GOT3 (cell line): ENCODE measurements at places on chromosomes 5 and 9.

DNA sequence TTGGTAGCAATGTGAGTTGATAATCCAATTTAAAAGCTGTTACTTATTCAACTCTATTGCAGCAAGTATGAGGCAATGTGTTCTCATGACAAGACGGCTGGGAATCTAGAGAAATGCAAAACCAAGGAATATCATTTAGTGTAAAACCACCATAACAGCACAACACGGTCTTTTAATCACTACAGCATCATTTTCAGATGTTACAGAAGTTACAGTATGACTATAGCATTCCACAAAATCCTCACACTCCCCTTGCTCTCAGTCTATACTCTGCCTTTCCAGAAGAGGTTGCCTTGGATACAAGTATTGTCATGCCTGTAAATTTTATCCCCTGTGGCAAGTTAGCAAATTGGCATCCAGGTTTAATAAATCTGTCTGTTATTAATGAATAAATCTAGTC is 28.6 kb upstream of the TAS2R1 start:
- no peak for DNase-seq

DNA sequence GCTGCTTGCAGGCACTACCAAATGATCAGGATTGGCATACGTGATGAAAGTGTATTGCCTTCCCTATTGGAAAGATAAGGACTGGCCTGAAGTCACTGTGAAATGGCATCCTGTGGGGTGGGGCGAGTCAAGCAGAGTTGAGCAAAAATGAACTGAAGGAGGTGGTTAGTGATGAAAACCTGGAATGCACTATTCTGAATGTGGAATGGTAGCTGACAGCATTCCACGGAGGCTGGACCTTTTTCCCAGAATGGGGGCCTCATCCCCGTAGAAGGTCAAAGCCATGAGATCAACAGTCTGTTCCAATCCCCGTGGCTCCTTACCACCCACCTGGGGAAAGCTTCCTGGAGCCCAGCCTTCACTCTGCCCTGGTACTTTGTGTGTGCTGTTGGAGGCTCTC is 37.7 kb downstream of the ASS1 start:
- no peak for DNase-seq

DNA sequence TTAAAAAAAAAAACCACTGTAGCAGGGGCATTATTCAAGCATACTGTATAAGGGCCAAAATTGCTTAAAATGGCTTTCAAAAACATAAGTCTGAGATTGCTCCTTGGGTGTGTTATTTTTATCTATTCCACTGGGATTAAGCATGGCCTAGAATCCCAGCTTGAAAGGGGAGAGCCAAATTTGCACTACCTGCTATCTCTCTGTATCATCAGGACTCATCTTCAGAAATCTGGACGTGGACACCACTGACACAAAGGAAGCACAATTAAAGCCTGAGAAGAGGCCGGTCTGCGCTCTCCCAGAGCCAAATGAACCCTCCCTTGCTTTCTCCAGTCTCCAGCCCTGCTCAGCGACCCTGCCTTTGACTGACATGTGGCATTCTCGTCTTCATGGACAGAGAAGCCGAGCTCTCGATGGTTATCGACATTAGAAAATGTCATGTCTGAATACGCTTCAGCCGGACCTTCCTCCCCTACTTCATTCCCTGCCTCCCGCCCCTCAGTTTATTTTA is 151.3 kb downstream of the EBF1 start:
- no peak for DNase-seq

GRCh38 chr5:120103495-120103894 is 360.6 kb upstream of the PRR16 start:
- no peak for DNase-seq

- no peak for DNase-seq
Measured at GRCh38 chr9:21758540-21758939, 43.9 kb upstream of the MTAP start.

DNA sequence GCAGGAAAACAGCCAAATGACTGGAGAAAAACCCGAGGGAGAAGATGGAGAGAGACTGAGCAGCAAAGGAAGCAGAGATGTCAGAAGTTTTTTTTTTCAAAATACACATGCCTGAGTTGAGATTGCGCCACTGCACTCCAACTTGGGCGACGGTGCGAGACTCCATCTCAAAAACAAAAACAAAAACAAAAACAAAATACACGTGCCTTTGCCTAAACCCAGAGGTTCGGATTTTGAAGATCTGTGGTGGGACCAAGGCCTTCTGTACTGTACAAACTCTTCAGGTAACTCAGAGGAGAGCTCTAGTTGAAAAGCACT is 38.8 kb upstream of the FBXW11 start:
- no peak for DNase-seq

GRCh38 chr9:130150779-130151382 is 21.3 kb upstream of the NCS1 start:
- DNase-seq = no peak

GRCh38 chr9:90642570-90643539 is at the start of gene DIRAS2:
Gene DIRAS2, minus strand, starts transcription at chr9:90642824. Its CDS starts 28,997 bp downstream, at chr9:90613827.
- no peak for DNase-seq

DNA sequence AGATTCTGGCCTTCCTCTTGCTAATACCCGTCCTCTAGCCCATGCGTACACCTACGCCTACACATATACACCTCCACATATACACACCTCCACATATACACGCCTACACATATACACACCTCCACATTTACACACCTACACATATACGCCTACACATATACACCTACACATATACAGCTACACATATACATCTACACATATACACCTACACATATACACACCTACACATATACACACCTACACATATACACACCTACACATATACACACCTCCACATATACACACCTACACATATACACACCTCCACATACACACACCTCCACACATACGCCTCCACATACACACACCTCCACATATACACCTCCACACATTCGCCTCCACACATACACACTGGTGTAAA is 27.2 kb downstream of the AK3 start:
- DNase-seq = no peak

DNA sequence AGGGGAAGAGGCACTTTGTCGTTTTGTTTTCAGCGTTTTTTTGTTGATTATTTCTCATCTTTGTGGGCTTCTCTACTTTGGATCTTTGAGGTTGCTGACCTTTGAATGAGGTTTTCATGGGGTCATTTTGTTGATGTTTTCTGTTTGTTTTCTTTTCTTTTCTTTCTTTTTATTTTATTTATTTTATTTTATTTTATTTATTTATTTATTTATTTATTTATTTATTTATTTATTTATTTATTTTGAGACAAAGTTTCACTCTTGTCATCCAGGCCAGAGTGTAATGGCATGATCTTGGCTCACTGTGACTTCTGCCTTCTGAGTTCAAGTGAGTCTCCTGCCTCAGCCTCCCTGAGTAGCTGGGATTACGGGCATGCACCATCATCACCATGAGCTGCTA is 946.7 kb downstream of the TLE4 start:
- no peak for DNase-seq
